Endothelial cell (in vitro differentiated cells): ENCODE measurements at places on chromosomes 2 and 18.

DNA sequence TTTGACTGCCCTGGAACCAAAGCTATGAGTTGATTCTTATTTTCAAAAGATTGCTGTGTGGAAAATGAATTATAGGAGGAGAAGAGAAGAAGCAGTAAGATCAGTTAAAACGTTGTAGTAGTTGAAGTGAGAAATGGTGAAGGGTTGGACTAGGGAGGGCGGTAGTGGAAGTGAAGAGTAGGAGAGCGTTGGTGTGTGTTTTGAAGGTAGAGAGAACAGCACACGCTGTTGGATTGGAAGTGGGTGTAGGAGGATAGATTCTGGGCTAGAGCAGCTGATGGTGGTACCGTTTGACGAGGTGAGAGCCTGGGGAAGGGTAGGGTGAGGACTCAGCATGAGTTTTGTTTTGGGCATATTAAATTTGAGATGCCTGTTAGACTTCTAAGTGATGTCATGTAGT lies 18.4 kb downstream of the RIOK3 start:
- no peak for DNase-seq

GRCh38 chr2:210318486-210318885 lies 3.5 kb upstream of the MYL1 start:
- DNase-seq: no peak

GRCh38 chr2:39497082-39497801 lies 60.2 kb upstream of the MAP4K3 start:
- no peak for DNase-seq

DNA sequence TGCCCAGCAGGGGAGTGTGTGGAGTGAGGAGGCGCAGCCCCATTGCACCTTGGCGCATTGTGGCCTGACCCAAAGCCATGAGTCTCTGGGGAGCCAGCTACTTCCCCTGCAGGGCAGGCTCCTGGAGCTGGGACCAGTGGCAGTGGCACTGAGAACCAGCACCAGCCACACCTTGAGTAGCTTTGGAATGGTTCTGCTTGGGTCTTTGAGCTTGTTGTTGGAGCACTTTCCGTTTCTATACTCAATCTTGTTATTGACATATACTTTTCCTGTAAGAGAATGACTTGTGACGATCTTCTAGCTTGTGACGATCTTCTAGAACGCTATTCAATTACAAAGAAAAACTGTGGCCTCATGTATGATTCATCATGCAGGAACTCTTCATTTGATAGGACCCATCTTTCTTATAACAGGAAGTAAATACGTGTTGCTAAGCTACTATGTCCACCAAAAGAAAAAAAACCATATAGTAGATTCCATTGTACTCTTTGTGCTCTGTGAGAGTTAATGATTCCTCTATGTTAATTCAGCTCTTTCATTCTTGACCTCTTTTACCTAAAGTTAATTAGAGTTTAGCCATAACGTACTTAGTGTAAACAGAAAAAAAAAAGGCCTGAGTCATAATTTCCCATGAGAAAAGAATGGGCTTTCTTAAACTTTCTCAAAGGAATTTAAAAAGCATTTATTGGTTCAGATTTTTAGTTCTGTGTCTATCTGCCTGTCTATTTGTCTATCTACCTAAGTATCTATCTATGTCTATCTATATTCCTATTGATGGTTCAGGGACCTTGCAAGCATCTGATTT lies 113.1 kb downstream of the GATA6 start:
- DNase-seq: no peak
